Activated naive CD8-positive, alpha-beta T cell treated with anti-CD3 and anti-CD28 coated beads, Interleukin-2, amount 10 ng/mL, durations not matched to agents 7 days and 5 days (primary cell): ENCODE measurements at places on chromosomes 4 and X. TPM values are rescaled to one million over a fixed set of nuclear protein-coding genes. Genes with fewer than 3 reads are reported as not detected.

DNA sequence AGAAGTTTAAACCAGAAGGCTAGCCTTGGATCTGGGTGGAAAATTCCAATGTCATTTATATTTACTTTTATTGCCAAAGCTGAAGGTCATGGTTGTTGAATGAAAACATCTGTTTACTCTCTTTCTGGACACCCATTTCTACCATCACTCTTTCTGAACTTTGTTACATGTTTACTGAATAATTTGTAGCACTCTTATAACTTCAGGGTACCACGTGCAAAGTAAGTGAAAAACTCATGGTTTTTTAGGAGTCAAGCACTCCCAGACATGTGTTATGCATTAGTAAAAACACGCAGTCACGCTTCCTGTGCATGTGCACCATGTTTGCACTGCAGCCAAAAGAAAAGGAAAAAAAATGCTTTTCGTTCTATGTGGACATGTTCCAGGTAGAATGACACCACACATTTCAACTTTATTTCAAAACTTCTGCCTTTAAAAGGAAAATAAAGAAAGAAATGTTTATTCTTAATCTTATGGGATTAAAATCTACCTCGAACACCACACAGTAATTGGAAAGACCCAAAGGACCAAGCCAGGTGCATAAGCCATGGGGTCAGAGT, 31.4 kb upstream of the ADH1C start:
- no peak for DNase-seq

The PAGE3 gene
- total RNA-seq, result not detected

The SPANXN3 gene
- not detected for total RNA-seq

The APEX2 gene
- total RNA-seq, result 25.2 TPM
